ENCODE measurements at places on chromosomes 3 and 15. TPM values are rescaled to one million over a fixed set of nuclear protein-coding genes. Genes with fewer than 3 reads are reported as not detected.

Gene DZIP1L
- total RNA-seq, result 11.0 TPM

DNA sequence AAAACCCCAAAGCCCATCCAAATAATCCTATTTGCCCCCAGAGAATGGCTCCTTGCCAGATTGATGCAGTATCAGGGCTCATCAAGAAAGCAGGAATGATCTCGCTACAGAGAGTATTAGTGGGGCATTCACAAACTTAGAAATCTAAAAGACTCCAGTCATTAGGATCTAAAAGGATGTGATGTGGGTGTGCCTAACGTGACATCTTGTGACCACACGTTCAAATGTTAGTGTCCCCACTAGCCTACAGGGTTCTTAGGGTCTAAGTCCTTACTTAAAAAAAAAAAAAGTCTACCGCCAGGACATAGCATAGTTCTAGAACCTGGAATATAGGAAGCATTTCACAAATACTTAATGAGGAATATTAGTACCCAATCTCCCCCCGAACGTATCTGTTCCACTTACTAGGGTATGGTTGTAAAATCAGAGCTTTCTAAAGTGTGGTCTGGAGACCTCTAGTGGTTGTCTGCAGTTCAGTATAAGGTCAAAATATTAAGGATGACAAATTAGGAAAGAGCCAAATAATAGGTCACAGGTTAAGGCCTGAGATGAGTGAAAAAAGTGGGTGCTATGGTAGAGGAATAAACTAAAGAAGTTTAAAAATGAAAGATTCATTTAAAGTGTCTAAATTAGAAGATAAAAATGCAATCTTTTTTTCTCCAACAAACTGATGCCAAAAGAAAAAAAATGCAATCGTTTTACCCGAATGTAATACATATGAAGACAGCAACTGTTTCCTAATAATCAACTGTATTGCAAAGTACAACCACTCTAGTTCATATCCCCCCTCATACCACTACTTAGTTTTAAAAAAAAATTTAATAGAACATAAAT is 4.2 kb upstream of the CHRM5 start:
- peak; percentile 66 for DNase-seq

GRCh38 chr3:126927846-126928245 is 55.1 kb upstream of the PLXNA1 start:
- no peak for DNase-seq

Gene MST1
- total RNA-seq, result 0.84 TPM

GRCh38 chr3:78725703-78726246 is 1042.0 kb downstream of the ROBO1 start:
- no peak for DNase-seq

- no peak for DNase-seq
Measured at GRCh38 chr3:13217736-13218540, 144.7 kb upstream of the IQSEC1 start.

Gene CHRNB4
- not detected for total RNA-seq

DNA sequence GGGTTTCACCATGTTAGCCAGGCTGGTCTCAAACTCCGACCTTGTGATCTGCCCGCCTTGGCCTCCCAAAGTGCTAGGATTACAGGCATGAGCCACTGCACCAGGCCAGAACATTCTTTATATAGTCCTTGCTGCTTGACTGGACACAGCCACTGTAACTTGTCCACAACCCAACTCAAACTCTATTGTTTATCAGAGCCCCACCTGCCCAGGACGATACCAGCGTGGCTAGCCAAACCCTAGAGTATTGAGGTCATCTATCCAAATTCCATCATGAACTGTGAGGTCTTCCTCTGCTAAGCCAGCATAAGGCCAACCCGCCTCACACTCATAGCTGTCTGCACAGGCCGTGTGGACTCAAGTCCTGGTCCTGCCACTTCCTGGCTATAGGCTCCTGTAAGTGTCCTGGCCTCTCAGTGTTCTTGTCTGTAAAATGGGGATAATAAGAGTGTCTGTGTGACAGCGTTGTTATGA is 63.9 kb downstream of the DAPK2 start:
- DNase-seq, result no peak

DNA sequence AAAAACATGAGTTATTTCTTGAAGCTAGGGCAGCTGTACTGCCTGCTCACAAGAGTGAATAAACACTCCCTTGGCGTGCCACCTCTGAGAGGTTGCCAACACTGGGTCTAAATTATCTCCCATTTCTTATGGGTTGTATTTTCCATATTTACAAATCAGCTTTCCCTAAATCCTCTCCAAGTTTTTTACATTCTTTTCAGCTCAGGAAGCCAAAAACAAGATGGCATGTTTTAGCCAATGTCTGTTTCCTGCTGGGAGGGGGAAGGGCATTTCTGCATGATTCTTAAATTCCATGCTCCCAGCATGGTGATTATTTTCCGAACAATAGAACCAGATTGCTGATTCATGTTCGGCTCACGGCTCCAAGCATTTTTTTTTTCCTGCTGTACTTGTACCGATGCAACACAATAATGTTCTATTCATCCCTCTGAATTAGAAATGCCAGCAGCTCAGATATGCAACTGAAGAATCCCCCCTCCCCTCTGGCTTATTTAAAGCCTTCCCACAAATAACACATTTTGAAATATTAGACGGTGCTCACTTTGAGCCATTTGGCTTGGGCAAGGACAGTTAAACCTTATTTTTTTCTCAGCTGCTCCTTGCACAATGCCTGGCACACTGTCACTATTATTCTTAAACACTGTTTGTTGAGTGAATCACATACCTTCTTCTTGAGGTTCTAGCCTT is 252.5 kb downstream of the THRB start:
- DNase-seq, result no peak

GRCh38 chr15:64379216-64379960 is 1.9 kb downstream of the PCLAF start:
- DNase-seq, result peak; percentile 37

Gene TRIM42
- not detected for total RNA-seq

GRCh38 chr3:14609506-14609905 is 42.1 kb upstream of the CCDC174 start:
- no peak for DNase-seq

DNA sequence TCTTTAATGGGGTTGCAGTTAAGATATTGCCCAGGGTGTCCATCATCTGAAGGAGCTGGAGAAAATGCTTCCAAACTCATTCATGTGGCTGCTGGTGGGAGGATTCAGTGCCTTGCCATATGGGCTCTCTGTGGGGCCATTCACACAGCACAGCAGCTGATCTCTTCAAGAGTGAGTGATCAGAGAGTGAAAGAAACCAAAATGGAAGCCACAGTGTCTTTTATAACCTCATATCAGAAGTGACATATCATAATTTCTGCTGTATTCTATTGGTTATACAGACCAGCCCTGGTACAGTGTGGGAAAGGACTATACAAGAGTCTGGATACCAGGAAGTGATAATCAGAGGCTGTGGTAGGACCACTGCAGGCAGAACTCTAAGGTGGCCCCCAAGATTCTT is 33.6 kb downstream of the HHLA2 start:
- no peak for DNase-seq

DNA sequence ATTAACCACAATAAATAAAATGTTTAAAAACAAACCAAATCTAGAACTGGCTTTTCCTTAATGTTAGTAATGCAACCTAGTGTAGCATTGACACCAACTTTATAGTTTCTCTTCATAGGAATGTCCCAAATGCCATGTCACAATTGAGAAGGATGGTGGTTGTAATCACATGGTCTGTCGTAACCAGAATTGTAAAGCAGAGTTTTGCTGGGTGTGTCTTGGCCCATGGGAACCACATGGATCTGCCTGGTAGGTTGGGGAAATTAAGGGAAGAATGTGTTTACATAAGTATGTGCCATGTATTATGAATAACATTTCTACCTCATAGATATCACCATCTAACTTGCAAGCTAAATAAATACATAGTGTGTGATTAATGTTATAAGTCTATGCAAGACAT is 84.4 kb upstream of the GOLGA6B start:
- DNase-seq, result no peak

DNA sequence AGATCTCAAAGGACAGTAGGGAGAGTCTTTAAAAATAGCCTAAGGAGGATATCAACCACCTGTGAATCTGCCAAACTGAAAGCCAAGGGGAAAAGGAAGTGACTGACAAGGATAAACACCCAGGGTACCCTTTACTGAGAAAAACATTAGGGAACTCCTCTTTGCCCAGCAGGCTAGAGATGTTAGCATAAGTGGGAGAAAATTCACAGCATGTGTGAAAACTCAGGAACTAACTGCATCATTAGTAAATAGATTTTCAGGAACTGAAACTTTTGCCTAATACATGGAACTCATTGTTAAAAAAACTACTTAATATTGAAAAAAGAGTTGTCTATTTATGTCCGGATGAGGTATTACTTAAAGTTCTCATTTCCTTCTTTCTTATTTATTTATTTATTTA is 375.5 kb downstream of the NTRK3 start:
- no peak for DNase-seq

- no peak for DNase-seq
Measured at GRCh38 chr3:188673646-188674186, 498.1 kb upstream of the TPRG1 start.

Gene ARHGEF26
- total RNA-seq, result 14.3 TPM

DNA sequence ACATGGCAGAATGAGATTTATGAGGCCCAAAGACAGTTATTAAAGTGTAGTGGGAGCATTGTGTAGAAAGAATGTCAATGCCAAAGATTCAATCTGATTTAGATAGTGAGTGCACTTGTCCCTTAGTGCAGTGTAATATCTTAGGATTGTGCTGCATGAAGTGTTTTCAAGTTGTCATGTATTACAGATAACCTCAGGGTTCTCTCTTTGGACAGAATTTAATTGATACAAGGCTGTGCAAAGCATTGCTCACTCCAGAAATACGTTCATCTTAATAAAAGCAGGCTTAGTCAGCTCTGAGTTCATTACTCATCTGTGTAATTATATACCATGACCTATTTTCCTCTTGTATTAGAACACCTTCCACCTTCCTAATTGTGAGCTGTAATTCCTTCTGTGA is 16.0 kb upstream of the GPR171 start:
- no peak for DNase-seq

- DNase-seq, result no peak
Measured at GRCh38 chr15:31437686-31438085, 111.1 kb downstream of the KLF13 start.

Gene ZNF774
- 1.8 TPM for total RNA-seq

Gene GLDN
- total RNA-seq, result 0.43 TPM

DNA sequence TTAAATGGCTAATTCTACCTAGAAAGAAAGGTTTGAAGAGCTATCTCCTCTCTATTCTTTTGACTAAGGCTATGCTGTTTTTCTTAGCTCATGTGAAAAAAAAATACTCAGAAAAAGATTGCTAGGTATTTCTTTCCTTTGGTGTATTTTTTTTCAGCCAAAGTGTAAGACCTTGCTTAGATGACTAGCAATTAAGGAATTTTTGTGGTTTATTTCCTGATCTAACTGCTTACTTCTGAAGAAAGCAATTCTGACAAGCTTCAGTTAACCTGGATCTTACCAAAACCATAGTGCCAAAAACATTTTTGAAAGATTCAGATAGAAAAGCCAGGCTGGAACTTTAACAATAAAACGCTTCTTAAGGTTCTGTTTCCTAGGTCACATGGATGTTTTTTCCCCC is 315.6 kb downstream of the SOX2 start:
- DNase-seq, result no peak

Gene IL5RA
- not detected for total RNA-seq

DNA sequence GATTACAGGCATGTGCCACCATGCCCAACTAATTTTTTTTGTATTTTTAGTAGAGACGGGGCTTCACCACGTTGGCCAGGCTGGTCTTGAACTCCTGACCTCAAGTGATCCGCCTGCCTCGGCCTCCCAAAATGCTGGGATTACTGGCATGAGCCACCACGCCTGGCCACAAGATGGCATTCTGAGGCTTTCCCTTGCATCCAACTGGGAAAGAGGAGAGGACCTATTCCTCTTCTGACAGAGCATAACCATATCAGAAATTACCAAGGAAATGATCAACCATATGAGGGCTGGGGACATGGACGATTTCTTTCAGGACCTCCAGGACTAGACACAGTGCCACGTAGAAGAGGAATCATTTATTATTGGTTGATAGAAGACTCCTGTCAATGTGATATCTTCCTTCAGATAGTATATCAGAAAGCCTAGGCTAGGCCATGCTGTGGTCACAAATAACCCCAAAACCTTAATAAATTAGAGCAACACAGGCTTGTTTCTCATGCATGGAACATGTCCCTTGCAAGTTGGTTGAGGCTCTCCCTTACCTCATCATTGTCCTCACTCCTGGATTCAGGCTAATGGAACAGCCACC is 372.3 kb upstream of the IL12A start:
- peak; percentile 53 for DNase-seq

Gene IQCF5
- total RNA-seq, result not detected

Data from SJCRH30 (cell line).